CD14-positive monocyte (primary cell): ENCODE measurements at places on chromosomes 1 and 21.

DNA sequence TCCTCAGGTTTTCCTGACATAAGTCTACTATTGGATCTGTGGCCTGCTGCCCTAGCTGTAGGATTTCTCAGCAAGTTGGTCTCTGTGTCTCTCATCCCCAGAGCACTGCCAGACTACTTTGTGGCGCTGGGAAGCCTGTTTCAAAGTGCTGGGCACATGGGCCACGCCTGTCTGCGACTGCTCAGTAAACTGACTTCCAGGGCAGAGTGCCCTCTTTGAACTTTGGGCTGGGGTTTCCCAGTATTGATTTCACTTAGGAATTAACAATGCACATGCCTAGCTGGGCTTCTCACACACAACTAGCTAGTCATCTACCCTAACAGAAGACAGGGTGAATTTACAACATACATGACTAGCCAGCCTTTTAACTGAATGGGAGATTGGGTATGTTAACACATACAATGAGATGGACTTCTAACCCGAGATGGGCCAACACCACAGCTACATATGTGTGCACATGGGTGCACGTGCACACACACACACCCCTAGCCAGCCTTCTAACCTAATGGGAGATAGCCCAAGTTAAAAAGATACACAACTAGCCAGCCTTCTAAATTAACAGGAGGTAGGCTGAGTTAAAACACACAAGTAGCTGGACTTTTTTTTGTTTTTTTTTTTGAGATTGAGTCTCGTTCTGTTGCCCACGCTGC, 6.9 kb upstream of the TRIM17 start:
- no peak for DNase-seq

- DNase-seq = no peak
Observed at GRCh38 chr1:117586747-117587498, 18.9 kb upstream of the TENT5C start.

DNA sequence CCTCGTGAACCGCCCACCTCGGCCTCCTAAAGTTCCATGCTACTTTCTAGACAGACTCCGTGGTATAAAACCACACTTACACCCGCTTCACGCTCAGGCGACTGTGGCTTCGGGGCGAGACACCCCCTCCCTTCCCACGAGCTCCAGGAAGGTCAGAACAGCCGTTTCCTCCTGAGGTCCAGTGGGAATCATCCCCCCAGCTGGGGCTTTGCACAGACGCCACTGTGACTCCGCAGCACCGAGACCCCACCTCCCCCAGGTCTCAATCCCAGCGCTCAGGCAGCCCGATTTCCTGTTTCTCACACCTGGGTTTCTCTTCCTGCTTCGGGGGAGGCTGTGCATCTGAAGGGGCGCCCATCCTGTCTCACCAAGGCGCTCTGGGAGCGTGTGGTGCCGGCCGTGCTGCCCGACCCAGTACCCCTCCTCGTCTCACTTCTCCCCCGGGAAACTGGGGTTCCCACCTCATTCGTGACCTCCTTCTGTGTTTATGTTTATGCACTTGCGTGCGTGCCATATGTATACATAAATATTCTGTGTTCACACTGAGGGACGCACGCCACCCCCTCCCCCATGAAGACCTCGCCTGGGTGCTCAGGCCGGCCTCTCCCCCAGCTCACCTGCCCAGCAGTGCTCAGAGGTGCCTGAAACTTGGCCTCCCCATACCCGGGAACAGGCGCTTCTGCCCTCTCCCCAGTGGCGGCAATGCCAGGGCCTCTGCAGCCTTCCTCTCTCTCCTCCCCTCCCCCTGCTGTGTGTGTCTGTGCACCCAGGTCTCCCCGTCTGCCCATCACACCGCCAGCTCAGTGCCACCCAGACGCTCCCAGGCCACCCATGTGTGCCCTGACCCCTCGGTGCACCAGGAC, 14.6 kb downstream of the SLC35E2B start:
- no peak for DNase-seq

- no peak for DNase-seq
Observed at GRCh38 chr1:20143734-20144565, 4.8 kb downstream of the PLA2G2F start.

- peak; percentile 52 for DNase-seq
Observed at GRCh38 chr1:228101994-228102790, 933 bp downstream of the C1orf35 start.

DNA sequence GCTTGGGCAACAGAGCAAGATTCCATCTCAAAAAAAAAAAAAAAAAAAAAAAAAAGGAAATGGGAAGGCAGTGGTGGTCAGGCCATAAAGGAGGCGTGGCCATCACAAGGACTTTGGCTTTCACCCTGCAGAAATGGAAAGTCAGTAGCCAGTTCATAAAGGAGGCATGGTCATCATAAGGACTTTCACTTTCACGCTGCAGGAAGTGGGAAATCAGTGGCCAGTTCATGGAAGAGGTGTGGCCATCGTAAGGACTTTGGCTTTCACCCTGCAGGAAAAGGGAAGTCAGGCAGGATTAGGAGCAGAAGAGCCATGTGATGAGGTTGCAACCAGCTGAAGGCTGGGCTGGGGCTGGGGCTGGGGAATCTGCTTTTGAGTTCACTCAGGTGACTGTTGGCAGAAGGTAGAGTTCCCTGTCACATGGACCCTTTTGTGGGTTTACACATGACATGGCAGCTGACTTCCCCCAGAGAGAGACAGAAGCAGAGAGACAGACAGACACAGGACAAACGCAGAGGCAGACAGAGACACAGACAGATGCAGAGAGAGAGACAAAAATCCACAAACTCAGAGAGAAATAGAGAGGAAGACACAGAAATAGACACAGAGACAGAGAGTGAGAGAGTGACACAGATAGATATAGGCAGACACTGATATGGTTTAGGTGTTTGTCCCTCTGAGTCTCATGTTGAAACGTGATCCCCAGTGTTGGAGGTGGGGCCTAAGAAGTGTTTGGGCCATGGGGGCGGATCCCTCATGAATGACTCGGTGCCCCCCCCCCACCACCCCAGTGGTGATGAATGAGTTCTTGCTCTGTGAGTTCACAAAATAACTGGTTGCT, 263.9 kb upstream of the KAZN start:
- DNase-seq = no peak

GRCh38 chr1:179781962-179782361, 38.9 kb downstream of the FAM163A start:
- DNase-seq = no peak

DNA sequence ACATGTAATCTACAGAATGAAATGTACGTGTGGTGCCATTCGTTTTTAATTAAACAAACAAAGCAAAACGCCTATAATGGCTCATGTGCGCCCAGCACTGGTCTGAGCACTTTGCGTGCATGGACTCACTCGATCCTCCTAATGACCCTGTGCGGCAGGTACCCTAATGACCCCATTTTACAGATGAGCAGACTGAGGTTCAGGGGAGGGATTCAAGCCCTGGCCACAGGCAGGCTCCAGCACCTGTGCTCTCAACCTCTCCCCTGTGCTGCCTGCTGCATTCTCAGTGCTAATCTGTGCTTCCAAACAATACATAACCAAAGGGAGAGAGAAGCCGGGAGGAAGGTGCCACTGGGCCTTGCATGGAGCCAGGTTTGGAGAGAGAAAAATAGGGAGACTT, 124.2 kb upstream of the ZBTB40 start:
- DNase-seq = no peak

DNA sequence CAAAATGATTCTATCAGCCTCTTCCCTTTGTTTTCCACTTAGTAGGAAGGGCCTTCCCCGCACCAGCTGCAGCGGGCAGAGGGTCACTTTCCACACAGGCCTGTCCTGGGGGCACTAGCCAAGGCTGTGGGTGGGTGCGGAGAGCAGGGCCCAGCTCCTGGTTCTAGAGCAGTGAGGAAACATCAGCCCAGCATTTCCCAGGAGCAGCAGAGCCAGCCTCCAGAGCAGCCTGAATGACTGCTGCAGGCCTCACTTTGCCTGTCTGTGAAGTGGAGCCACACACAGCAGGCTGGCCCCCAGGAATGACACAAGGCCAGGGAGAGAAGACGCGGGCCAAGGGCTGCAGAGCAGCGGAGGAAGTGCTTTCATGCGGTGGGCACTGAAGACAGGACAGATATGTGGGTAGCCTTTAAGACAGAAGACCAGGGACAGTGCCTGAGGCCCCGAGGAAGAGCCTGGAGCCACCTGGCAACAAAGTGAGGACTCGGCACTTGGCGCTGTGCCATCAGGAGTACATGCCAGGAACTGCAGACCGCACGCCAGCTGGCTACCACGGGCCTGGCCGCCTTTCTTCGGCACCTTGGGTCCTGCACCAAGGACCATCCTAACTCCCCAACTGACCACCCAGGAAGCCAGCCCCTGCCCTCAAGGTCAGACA, 42.0 kb downstream of the ACOT7 start:
- DNase-seq = no peak

DNA sequence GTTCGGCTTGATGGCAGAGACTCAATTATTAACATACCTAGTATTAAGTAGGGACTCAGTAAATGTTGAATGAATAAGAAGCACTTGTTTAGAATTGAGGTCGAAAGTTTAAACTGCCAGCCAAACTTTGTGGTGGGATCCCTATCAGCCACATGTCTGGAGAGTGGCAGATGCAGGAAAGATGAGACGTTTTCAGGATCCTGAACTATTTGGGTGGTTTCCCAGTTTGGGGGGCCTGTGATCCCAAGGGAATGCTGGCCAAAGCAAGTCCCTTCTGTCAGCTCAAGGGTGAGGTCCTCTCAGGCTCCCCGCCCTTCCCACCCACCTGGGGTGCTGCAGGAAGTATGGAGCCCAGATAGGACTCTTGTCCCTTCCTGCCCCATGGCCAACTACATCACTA, 38.6 kb downstream of the KCNC4 start:
- no peak for DNase-seq

GRCh38 chr1:203035111-203036000, 9.1 kb downstream of the PPFIA4 start:
- DNase-seq = no peak

DNA sequence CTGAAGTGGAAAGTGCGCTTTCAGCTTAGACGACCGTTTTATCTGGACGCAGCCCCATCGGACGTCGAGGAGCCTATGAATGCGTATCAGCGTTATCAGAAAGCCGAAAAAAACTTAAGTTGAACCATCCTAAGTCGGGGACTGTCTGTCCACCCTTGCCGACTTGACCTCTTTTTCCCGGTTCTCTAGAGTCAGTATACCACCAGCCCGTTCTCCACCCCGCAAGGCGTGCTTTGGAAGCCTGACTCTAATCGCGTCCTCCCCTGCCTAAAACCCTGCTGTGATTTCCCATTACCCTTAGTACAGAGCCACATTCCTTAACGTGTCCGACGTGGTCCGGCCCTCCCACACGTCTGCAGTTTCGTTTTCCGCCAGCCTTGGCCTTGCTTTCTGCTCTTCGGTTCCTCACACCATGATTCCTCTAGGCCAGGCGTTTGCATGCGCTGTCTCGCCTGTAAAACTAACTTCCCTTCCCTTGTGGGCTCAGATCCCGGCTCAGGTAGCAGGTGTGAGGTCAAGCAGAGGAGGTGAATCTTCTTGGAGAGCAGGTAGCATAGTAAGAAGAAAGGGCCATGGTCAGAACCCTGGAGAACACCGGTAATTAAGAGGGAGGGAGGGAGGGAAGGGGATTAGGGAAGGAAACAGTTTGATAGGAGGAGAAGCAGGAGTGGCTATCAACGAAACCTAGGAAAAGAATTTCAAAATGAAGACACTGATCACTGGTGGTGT, 865 bp downstream of the ADPRS start:
- DNase-seq = no peak

GRCh38 chr1:21084111-21084810, 92.4 kb downstream of the EIF4G3 start:
- DNase-seq = peak; percentile 40

DNA sequence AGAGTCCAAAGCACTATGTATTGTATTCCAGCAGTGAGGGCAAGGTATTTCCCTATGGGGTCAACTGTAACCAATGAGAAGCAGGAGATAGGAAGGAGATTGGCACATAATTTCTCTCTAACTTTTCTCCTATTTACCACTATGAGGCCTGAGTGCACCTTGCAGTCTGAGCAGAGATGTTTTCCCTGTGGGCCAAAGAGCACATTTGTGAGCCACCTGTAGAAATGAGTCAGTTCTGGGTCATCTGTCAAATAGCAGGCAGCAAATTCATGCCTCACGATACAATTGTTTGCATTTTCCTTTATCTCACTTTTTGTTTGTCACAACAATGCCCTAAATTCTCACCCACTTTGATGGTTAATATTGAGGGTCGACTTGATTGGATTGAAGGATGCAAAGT, 547.2 kb upstream of the NCAM2 start:
- DNase-seq = no peak

- no peak for DNase-seq
Observed at GRCh38 chr1:53371121-53371666, 43.3 kb upstream of the LRP8 start.

DNA sequence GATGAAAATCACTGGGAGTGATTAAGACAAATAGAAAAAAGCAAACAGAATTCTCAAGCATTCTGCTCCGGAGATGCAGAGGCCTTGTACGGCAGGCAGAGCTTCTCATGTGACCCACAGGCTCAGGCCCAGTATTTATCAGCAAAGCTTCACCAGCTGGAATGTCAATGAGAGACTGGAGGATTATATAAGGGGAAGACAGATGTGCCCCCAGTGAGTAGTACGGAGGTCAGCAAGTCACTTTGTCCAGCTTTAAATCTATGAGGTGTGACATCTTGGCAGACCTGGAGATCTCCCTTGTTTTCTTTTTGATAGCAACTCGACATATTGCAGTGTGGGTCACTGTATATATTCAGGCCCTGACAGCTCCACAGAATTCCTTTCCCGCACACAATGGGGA, 106.8 kb downstream of the HHIPL2 start:
- no peak for DNase-seq

- DNase-seq = no peak
Observed at GRCh38 chr1:56709269-56709880, 64.3 kb downstream of the PRKAA2 start.

DNA sequence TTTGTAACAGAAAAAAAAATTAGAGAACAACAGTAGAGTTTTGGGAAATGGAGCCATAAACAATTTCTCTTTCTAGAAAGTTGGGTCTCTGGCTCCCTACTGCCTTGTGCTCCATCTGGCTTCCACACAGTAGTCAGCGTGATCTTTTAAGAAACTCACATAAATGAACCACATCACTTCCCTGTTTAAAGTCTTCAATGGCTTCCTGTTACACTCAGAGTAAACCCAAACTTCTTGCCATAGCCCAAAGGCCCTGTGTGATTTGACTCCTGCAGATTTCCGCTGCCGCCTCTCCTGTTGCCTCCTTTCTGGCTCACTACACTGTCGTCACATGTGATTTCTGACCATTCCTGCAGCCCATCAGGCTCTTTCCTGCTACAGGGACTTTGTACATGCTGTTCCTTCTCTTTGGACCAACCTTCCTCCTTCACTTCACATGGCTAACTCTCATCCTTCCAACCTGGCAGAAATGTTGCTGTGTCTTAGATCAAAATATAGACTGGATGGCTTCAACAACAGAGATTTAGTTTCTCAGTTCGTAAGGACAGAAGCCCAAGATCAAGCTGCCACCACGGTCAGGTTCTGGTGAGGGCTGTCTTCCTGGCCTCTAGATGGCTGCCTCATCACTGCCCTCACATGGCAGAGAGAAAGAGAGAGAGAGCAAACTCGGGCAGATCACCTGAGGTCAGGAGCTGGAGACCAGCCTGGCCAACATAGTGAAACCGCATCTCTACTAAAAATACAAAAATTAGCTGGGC, 34.0 kb downstream of the OPRD1 start:
- no peak for DNase-seq
